ENCODE measurements at places on chromosomes 11 and 22. TPM values are rescaled to one million over a fixed set of nuclear protein-coding genes. Genes with fewer than 3 reads are reported as not detected.

DNA sequence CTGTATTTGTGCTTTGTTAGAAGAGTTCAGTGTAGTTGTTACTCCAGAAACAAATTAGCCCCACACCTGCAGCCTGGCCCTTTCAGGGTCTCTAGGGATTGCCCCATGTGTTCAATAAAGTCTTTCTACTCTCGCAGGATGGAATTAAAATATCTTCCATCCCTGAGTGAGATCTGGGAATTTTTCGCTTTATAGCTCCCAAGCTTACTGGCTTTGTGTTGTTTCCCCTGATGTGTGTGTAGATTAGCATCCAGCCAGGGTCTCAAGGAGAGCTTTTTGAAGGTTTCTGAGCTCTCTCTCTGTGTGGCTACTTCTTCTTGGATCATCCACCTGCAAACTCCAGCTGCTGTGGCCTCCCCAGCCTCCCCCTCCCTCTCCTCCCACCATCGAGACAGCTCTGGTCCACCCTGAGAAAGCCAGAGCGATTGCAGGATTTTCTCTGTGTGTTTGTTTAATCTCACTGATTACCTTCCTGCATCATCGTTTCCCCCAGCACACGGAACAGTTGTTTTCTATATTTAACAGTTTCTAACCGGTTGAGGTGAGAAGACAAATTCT, 553.5 kb downstream of the TBC1D22A start:
- no peak for DNase-seq

- DNase-seq = no peak
Observed at GRCh38 chr22:23213581-23214334, 33.4 kb downstream of the BCR start.

- no peak for DNase-seq
Observed at GRCh38 chr11:2123628-2123960, 15.6 kb downstream of the IGF2 start.

DNA sequence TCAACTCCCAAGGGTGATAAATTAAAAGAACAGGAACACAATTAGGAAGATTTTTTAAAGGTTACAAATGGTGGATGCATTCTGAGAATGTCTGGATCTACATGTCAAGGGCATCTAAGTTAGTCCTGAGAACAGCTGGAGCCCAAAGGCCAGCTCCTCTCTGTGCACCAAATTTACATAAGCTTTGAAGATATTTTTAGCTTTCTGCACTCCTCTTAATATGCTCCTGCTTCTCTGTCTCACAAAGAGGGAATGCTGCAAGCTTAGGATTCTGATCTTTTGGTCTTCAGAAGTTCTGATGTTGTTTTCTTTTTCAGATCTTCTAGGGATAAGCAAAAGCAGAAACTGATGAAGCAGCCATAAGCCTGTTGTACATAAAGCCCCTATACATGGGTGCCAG, 309.8 kb upstream of the NCAM1 start:
- no peak for DNase-seq

DNA sequence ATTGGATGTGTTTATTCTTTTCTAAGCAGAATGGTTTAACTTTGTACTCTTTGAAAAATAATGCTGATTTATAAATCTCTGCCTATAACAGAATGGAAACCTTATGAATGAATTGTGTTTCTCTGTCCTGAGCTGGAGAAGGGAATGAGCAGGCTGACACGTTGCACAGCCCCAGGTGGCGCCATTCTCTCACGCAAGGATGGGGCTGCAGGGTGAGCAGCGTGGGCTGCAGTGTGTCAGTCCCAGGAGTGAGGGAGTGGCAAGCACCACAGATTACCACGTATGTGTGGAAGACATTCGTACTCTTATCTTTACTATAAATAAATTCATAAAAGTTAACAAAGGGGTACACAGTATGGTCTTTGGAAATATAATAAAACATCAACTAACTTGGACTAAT, 33.4 kb downstream of the FDX1 start:
- no peak for DNase-seq

DNA sequence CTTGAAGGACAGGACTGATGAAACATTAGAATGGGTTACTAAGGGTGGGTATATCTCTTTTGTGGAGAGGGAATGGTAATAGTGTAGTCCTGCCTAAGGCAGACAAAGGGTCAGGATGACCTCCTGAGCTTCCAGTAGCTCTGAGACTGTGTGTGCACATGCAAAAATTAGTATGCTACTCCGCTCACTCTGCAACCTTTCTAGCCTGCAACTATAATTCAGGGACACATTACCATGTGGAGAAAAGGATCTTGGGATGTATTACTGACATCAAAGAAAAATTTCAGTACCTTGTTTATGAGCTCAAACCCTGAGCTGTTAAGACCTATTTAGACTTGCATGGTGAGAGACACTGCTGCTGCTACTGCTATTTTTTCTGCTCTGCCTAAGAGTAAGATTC, 25.4 kb downstream of the LARGE2 start:
- no peak for DNase-seq

DNA sequence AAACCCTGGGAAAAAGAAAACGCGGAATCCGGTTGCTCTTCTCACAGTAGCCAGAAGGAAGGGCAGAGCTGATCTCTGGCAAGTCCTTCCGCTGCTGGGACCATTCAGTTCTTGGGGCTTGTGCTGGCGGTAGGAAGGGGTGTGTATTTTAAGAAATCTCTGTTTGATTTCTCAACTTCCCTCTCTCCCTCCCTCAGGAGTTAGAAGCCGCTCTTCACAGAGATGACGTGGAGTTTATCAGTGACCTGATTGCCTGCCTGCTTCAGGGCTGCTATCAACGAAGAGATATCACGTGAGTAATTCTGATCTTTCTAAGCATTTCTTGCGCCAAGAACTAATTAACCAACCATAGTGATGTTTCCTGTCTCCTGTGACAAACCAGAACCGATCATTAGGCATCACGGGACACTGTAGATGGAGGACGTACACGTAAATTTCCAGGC, 85.9 kb upstream of the SLC25A18 start:
- no peak for DNase-seq

DNA sequence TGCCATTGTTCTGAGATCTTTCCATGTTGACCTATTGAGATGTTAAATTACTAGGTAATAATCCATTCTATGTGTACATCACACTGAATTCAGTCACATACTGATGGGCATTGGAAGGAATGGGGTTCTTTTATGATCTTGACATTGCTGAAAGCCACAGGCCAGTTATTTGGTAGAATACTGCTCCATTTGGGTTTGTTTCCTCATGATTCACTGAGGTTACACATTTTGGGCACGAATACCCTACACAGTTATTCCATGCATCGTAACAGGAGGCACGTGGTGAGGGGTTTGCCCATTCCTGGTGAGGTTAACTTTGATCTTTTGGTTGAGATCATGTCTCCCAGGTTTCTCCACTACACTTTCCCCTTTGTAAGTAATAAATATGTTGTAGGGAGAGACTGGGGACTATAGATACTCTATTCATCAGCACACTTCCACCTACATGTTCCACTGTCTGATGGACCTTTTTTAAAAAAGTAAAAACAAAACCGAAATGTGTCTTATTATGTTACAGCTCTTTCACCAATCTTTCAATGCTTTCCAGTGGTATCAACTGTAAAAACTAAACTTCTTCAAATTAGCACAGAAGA, 12.0 kb upstream of the FOLR1 start:
- no peak for DNase-seq

GRCh38 chr11:58905721-58906547, 33.4 kb upstream of the GLYATL1 start:
- no peak for DNase-seq

GRCh38 chr22:42292732-42293520, 22.5 kb upstream of the TCF20 start:
- DNase-seq = no peak

DNA sequence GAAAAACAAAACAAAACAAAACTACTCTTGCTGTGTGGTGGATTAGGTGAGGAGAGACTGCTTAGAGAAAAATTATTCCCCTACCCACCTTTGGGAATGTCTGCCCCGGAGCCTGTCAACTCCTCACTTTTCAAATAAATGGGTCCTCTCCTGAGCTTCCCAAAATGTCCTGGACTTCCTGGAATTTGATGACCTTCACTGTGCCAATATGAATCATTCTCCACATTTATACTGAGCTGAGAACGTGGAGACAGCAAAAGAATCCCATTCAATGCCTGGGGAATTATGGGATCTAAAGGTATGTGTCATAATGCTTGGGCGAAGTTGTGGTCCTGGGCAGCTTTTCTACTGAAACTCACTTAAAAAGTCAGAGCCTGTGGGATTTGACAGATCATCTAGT, 136.8 kb downstream of the KIF18A start:
- DNase-seq = no peak

DNA sequence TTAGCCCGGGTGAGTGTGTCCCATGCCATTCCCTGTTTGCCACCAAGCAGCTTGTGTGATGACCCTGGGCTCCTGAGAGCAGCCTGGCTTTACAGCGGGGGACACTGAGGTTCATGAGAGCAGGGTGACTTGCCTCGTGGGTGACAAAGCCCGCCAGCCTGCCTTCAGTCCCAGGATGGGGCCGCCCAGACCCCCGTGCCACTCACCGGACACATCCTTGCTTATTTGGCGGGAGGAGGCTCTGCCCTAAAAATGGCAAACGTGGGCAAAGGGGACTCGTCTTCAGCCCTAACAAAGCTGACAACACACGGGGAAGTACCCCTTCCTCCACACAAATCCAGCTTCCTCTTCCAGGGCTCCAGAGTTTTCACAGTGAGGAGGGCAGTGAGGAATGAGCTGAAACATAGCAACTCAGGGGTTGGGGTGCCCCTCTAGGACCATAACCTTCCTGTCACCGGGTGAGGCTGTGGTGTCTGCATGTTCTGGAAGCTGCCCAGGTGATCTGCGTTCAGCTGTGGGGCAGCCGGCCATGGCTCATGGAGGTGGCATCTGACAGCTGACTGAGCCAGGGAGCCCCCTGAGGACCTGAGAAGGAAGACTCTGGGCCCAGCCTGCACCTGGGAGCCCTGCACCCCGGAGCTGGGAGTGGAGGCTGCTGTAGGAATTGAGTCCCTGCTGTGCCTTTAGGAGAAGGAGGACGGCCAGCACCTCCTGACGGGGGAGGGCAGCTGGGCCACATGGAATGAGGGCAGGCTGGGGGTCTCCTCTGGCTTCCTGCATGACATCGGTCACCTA, 16.7 kb downstream of the RIBC2 start:
- DNase-seq = no peak

DNA sequence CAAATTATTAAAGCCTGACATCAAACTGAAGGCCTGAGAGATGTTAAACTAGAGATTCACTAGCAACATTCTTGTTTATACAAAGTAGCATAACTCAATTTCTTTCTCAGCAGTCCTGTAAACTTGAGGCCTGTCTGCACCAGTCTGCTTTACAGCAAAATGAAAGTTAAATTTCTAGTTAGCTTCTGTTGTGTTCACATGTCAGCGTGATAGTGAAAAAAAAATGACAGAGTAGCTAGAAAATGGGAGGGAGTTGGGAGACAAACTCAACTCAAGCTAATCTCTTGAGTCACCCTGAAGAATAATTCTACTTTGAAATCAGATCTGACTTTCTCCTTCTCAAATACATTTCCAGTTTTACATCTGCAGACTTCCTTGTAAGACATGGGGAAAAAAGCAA, 6.5 kb downstream of the RBFOX2 start:
- DNase-seq = no peak

DNA sequence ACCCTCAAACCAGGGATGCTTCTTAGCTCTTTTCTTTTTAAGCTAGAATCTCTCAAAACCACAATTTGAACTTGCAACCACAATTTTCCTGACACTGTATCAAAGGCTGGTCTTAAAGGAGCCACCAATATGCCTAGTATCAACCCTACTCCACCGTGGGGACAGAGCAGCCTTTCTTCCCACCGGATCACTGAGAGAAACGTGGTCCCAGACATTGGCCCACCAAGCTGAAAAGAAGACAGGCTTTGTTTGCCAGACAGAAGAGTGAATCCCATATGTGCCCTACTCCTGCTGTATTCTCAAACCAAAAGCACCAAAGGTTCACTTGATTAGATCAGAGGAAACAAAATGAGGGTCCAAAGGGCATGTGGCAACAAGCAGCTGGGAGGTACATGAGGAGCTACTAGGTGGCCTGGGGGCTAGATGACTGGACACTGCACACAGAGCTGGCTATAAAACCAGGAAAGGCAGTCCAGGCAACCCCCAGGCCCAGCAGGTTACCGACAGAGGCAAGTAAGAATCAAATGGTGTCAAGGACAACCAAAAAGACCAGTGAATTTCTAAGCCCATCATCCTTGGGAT, 3.6 kb upstream of the VWCE start:
- DNase-seq = no peak

DNA sequence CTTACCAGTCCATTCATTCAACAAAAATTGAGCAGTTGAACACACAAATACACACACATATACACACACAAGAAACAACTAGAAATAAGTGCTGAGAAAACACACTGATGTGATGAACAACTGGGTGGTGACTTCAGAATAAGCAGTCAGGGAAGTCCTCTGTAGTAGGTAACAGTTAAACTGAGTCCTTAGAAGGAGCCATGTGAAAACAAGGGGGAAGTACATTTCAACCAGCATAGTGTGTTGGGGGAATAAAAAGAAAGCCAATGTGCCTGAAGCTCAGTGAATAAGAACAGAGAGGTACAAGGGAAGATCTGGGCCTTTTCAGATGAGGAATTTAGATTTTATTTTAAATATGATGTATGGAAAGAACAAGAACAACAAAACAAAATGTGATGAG, 6.8 kb upstream of the TMEM123 start:
- DNase-seq = no peak

DNA sequence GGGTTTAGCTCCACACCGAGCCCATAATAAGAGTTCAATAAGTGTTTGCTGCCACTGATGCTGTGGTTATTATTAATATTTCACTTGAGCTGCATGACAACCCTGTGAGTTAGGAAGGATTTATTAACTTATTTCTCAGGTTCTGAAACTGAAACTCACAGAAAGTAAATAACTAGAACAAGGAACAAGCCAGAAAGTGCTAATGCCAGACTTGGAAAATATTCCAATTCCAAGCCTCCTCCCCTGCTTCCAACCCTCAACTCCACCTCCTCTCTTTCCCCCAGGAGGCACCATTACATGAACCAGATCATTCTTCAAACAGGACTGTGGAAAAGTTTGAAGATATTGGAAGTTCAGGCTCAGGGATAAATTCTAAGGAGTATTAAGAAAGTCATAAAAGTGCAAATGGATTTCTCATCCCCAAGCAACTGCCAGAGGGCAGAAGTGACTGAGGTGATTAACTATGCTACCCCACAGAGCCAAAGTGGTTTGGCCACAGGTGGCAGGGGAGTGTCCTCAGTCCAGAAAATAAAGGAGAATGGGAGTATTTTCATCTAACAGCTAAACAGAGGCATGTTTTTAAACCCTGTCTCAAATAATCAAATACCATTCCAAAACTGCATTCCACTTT, 3.2 kb upstream of the FJX1 start:
- DNase-seq = no peak

- no peak for DNase-seq
Observed at GRCh38 chr22:23787600-23787896, 782 bp downstream of the SMARCB1 start.

- DNase-seq = no peak
Observed at GRCh38 chr11:119483881-119484371, 61.0 kb upstream of the THY1 start.

MUC6 gene
- not detected for total RNA-seq

SMC1B gene
- not detected for total RNA-seq

GCAT gene
- 12.0 TPM for total RNA-seq

KCTD14 gene
- total RNA-seq = 8.3 TPM

APLNR gene
- 2.0 TPM for total RNA-seq

CRYBB3 gene
- total RNA-seq = not detected

TYR gene
- not detected for total RNA-seq

SCN2B gene
- 0.28 TPM for total RNA-seq
